ENCODE measurements at places on chromosomes 5 and 9.

DNA sequence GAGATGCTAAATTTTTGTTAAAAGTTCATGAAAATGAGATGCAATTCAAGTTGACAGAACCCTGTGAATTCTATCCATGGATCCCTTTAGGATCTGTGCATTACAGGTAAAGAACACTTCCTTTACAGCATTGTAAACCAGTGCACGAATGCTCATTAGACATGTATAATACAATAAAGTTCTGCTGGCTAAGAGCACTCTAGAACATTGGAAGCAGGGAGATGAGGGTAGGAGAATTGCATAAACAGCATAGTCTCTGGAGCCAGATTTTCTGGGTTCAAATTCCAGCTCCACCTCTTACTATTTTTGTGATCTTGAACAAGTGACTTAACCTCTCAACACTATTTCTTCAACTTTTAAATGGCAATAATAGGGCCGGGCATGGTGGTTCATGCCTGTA, 300.2 kb downstream of the NTRK2 start:
- DNase-seq = no peak

GRCh38 chr9:75451505-75451904, 363.2 kb downstream of the OSTF1 start:
- peak; percentile 5 for DNase-seq

- DNase-seq = no peak
These were observed 19.4 kb downstream of the NR2F1 start for GRCh38 chr5:93602241-93603077.

DNA sequence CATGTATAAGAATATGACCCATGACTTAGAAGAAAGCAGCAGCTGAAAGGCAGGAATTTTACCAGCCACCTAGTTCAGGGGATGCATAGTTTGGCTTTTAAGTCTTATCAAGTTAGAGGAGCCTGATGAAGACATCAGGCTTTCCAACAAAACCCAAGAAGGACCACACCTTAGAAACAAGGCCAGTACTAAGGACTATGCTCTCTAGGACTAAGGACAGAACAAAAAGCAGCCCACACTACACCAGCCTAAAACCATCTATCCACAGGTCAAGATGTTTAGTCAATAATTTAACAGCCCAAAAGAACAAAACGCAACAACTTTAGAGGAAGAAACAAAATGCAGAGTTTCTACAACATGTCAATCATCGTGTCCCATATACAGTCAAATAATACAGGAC, 408.9 kb upstream of the RGMB start:
- DNase-seq = no peak

- peak; percentile 15 for DNase-seq
These were observed 286.7 kb downstream of the TLE4 start for GRCh38 chr9:79858508-79858907.

DNA sequence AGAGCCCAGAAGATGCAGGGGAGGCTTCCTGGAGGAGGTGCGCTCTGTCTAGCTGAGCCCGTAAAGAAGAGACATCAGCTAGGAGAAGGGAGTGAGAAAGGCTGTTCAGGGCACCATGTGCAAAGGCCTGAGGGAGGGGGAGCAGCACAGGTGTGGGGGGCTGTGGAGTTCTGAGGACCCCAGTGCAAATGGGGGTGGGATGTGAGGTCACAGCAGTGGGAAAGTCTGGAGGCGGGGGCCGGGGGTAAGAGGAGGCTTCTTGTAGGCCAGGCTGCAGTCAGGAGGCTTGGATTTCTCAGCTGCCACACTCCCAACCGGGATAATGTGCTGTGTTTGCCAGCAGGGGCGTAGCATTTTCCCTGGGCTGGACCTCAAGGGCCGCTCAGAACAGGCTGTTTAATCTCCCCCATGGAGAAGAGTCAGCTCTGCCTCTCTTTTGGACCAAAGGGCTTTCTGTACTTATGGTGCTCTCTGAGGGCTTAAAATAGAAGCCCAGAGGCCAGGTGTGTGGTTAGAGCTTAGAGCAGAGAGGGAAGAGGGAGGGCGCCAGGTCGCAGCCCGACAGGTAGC, 5.7 kb downstream of the NEURL1B start:
- peak; percentile 36 for DNase-seq

DNA sequence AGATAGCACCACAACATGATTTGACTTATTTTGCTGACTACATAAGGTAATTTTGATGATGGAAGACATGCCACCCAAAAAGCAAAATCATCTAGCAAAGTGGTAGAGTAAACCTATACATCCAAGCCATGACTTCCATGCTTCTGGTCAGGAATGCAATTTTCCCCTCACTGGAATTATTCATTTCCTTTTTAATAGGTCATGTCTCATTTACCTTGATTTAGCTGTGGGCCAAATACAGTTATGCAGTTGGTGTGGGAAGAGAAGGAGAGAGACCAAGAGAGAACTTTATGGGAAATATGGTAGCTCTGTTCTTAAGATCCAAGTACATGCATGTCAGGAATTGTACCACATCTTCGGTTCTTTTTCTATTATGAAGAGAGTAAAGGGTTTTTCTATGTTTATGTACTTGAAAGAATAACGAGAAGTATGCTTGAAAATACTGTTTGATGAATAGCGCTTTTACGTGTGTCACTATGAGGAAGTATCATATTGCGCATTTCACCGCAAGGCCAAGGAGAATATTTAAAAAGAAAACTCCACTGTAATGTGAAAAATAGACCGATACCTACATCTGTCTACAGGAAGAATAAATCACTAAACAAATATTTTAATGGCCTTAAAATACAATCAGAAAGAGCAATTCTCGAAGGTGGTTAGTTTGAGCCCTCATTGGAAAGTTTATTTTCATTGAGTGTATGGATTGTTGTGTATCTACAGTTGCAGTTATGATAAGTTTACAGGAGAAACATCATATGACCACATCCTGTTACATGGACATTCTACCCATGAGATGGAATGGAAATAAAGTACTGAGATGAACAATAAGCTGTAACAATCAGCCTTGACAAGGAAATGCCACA, 134.0 kb downstream of the FOXD1 start:
- DNase-seq = no peak

DNA sequence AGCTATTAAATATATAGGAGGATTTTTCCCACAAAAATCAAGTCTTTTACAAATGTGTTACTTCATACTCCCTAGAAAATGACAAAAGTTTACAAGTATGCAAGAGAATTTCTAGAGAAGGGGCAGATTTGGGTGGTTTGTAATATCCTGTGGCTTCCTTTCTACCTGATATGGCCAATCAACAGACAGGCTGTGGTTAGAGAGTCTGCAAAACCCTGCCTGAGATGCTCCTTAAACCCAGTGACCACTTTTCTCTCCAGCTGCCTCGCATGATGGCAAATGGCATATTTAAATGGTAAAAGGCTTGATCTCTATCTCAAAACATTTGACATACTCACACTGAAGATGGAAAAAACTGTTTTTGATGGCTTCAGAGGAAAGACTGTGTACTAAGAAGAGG, 550.1 kb upstream of the ZNF462 start:
- no peak for DNase-seq

DNA sequence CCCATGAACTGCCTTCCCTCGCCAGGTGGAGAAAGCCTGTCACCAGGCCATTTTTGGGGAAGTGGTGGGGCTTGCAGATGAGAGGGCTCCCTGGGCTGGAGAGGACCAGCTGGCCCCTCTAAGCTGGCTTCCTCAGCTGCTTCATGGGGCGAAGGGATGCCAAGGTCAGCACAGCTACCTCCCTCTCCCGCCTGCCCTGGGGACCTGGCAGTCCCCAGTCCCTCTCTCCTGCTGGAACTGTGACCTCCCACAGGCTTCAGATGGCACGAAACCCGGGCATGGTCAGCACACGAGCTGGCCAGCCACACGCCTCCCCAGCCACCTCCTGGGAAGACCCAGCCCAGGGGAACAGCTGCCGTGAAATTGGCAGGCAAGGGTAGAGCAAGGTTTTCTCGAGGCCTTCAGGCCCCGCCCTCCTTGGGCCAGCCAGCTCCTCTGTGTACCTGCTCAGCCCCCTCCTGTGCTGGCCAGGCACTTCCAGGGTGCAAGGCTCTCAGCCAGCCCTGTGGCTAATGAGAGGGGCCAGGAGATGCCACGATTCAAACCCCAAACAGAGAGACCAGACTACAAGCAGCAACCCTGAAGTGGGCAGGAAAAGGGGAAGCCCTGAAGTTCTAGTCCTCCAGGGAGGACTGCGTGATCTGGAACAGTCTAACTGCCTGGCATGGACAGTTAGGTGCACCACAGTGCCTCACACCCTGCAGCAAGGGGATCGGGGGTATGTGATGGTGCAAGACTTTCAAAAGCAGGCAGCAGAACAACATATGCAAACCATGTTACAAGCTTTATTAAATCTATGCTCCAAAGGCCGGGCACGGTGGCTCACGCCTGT, 12.9 kb downstream of the PLPP7 start:
- no peak for DNase-seq

- DNase-seq = no peak
These were observed 150.4 kb downstream of the HSPA4 start for GRCh38 chr5:133202066-133202665.

- no peak for DNase-seq
These were observed 22.6 kb downstream of the CNTFR start for GRCh38 chr9:34566972-34567371.

DNA sequence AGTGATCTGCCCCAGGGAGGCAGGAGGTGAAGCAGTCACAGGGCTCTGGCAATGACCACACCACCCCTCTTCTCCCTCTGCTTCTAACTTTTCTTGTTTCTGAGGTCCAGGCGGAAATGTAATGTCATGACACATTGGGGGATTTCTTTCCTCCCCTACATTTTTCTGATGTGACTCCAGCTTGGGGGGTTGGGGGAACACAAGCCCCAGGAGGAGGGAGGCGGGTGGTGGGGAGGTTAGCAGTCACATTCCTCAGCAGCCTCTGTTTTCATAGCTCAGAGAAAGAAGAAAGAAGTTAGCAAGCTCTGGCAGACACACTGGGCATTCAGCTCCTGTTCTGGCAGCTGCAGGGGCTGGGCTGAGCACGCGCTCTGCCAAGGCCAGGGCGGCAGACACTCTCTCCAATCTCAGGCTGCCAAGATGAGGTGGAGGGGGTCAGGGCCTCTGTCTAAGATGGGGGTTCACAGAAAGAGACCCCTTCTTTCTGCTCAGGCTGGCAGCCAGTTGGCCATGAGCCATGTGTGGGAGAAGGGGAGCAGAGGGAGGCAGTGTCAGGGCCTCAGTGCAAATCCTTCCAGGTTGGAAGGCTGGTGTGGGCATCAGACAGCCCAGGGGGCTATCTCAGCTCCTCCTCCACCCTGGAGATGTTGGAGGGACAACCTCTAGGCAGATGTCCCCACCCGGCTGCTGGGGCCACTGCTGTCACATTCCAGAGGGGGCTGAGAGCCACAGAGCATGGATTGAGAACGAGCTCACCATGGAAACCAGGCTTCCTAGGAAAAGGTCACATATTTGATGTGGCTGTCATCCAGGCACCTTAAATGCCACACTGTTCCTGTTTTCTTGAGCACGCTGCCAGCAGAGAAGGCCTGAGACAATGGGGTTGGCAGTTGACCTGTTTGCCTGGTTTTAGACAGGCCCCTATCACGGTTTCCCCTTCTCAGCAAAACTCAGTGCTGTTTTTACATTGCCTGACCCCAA, 20.1 kb upstream of the PFDN1 start:
- DNase-seq = peak; percentile 71

- DNase-seq = peak; percentile 2
These were observed 76.8 kb downstream of the ZDHHC21 start for GRCh38 chr9:14616188-14616982.

GRCh38 chr5:145752947-145753346, 82.2 kb downstream of the PRELID2 start:
- DNase-seq = no peak

DNA sequence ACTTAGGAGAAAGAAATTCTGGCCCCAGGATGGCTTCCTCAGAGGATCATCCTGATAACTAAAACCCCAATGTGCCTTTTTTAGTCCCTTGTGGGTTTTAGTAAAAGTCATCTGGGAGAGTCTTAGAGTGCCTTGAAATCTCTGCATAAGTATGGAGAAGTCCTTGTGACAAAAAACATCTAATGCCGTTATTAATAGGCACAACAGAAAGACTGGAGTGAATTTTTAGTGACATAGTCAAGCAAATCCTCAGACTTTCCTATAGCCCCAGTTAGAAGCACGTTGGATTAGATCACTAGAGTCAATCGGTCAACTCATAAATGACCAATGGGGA, 108.2 kb upstream of the MPDZ start:
- DNase-seq = no peak

GRCh38 chr5:80033513-80033912, 1.6 kb upstream of the THBS4 start:
- DNase-seq = no peak

DNA sequence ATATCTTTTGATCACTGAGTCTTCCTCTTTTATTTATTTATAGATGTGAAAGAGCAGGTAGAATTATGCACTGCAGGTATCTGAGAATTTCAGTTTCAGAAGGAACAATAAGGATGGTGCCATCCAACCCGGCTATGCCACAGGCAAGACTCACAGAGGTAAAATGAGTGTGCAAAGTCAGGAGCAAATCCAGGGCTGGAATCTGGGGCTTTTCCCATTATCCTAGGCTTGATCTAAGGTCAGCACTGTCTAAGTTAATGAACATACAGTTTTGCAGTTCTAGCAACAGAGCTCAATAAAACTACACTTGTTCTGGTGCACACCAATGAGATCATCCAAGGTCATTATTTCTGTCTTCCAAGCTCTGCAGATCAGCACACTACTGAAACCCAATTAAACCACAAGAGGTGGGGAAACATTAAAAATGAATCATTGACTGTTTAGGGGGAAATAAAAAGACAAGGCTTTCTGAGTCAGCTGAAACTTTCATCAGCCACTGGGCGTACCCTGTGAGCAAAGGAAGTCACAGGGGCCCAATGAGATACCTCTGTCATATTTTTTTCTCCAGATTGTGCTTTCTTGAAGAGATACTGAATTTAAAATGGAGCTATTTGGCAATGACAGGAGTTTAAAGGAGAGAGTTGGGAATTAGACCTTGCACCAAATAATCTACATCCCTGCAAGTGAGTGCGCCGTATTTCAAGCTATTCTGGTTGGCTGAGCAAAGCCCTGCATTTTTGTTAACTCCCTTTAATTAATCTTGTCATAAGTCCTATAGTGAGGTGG, 662.2 kb upstream of the ZNF608 start:
- DNase-seq = peak; percentile 74

- no peak for DNase-seq
These were observed 452.8 kb downstream of the ENC1 start for GRCh38 chr5:74187757-74188156.

DNA sequence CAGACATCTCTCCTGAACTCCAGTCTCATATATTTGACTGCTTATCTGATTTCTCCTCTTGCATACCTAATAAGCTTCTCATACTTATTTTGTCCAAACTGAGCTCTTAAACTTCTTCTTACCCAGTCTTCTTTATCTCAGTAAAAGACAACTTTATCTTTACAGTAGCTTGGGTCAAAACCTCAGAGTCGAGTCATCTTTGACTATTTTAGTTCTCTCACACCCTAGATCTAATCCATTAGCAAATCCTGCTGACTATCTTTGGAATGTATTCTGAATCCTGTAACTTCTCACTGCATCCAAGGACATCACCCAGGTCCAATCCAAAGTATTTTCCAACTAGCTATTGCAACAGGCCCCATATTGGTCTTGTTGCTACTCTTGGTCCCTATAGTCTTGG, 11.8 kb upstream of the JAK2 start:
- DNase-seq = no peak

DNA sequence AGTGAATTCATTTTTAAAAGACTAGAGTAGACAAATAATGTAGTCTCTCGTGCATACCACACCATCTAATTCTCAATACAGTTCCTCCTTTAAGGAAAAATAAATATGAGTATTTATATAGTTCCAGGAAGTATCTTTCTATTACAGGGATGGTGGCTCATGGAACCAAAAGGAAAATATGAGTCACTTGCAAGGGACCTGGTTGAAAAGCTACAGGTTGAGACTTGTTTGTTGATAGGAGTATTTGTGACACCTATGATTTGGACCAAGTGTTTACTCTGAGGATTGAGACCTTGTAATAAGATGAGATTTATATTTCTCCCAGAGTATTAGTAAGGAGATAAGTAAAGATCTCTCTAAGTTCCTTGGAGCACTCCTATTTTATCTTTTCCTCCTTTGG, 67.4 kb downstream of the CDO1 start:
- no peak for DNase-seq
